ENCODE measurements at places on chromosomes 12 and 14.

GRCh38 chr12:132851465-132851864, 22.8 kb upstream of the GOLGA3 start:
- no peak for DNase-seq

GRCh38 chr14:69424149-69424923, 25.8 kb downstream of the SLC39A9 start:
- DNase-seq = no peak

GRCh38 chr14:89255852-89256251, 161.2 kb downstream of the FOXN3 start:
- no peak for DNase-seq

DNA sequence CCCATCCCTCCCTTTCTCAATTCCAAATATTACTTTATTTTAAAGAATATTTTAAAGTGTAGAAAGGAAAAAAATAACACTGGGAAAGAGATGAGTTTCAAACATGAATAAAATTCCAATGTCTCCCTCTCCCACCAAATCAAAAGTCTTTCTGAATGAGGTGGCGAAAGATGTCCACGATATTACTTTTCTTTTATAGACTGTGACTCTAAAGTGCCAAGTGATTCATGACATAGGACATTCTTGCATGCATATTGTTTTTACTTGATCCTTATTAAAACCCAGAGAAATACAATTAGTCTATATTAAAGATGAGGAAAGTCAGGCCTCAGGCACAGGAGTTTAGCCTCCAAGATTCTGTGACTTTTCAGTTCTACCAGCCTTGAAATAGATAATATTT, 16.0 kb upstream of the LUM start:
- no peak for DNase-seq

- no peak for DNase-seq
Observed at GRCh38 chr12:78239544-78239943, 408.9 kb downstream of the NAV3 start.

DNA sequence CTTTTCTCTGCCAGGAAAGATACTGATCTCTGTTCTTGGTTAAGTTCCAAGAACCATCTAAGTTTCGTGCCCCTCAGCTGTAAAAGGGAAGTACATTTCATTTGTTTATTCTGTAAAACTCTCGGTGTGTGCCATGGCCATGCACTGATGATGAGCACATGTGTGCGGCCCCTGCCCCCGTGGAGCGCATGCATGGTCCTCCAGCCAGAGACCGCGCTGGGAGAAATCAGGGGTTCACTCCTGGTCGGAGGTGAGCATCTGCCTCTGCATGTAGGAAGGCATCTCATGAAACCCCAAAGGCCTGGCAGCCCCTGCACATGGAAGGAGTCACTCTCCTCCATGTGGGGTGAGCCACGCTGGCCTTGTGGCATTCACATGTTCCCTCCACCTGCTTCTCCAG, 102.5 kb upstream of the RTL1 start:
- no peak for DNase-seq

DNA sequence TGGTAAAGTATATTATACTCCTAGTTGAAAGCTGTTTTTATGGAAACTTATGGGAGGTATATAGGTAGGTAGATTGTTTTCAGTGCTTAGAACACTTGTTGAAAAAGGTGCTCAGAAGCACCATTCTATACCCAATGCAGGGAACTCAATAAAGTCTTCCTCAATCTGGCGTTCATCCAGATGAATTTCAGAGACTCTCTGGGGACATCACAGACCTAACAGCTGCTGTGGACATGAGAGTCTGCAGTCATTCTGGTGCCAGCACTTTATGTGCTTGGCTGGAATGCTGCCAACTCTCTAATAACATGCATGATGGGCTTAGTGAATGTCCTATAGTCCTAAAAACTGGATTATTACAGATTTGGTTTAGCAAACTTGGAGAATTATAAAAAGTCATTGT, 115.9 kb downstream of the NTN4 start:
- no peak for DNase-seq

GRCh38 chr14:49314737-49315136, 271.4 kb downstream of the RPS29 start:
- no peak for DNase-seq

- no peak for DNase-seq
Observed at GRCh38 chr14:65877624-65878023, 465.1 kb downstream of the FUT8 start.

- DNase-seq = no peak
Observed at GRCh38 chr14:33776871-33777270, 174.0 kb downstream of the EGLN3 start.
